Upper lobe of left lung (tissue), 6 donors: ENCODE measurements at places on chromosomes 4 and X. TPM values are rescaled to one million over a fixed set of nuclear protein-coding genes. Genes with fewer than 3 reads are reported as not detected.
A peak's percentile ranks its signal among the peaks of the same experiment; 100 is the strongest.

- no peak for DNase-seq
Observed at GRCh38 chr4:142660728-142661127, 185.4 kb downstream of the INPP4B start.

The SYTL4 gene
- 7.4 TPM for total RNA-seq

- no peak for DNase-seq
Observed at GRCh38 chr4:13483768-13484121, 395 bp downstream of the RAB28 start.

The NAP1L3 gene
- total RNA-seq = 0.67 TPM

GRCh38 chr4:13918110-13918509, 290.6 kb upstream of the BOD1L1 start:
- no peak for DNase-seq

DNA sequence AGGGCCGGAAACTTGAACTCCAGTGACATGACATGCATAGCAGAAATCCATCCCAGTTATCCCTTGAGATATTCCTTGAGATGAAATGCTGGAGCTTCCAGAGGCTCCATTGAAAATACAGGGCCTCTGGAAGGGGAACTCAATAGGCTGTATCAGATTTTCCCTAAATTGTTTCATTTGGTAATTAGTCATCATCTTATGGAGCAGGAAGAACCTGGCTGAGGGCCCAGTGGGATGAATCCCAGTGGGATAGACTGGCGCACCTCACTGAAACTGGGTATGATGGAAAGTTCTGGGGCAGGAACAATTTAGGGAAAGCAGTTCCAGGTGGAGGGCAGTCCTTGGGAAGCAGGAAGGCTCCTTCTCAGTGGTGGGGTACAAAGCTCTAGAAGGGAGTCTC, 307.8 kb upstream of the DIPK2B start:
- DNase-seq = no peak

DNA sequence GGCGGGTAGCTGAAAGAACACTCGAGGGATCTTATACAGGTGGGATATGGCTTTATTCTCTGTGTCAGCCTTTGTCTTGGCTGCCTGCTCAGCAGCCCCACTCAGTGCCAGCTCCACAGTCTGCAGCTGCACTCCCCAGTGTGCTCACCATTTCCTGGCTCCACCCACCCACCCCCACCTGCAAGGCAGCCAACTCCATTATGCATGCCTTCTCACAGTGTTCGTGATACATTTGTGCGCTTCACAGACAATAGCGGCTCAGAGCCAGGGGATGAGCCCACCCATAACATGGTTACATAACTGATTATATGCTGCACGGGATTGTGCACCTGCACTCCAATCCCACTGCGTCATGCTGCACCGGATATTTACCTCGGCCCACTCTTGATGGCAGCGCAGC, 8.8 kb upstream of the TMEM128 start:
- no peak for DNase-seq

DNA sequence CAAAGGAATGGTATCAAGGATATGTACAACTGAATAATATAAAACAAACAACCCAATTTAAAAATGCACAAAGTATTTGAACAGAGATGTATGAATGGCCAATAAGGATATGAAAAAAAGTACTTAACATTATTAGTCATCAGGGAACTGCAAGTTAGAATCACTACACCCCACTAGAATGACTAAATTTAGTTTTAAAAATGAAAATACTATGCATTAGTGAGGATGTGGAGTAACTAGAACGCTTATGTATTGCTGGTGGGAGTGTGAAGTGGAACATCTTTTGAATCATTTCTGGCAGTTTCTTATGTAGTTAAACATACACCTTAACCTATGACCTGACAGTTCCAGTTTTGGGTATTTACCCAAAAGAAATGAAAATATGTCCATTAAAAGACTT, 13.0 kb upstream of the SLC16A2 start:
- DNase-seq = no peak

GRCh38 chrX:3006495-3006894, at the start of gene ARSH:
Gene ARSH (plus strand): TSS chrX:3006546. CDS start chrX:3006613, 67 bp downstream.
- DNase-seq = no peak

- DNase-seq = no peak
Observed at GRCh38 chr4:139007640-139008039, 7.9 kb upstream of the NOCT start.

DNA sequence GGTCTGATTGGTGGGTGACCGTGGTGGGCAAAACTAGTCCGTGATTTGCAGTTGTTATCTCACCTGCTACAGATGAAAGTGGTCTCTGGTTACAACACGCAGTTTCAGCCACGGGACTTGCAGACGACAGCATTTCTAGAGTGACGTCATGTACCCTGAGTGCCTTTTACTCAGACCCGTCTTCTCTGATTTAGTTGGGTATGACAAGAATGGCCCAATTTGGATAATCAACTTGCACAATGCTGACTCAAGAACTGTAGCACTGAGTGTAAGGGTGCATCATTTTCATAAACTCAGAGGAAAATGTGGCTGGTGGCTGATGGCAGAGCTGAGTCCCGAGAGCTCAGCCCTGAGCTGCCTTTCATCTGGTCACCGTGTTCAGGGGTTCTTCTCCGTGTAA, 281.4 kb upstream of the FRG1 start:
- DNase-seq = peak; percentile 40

DNA sequence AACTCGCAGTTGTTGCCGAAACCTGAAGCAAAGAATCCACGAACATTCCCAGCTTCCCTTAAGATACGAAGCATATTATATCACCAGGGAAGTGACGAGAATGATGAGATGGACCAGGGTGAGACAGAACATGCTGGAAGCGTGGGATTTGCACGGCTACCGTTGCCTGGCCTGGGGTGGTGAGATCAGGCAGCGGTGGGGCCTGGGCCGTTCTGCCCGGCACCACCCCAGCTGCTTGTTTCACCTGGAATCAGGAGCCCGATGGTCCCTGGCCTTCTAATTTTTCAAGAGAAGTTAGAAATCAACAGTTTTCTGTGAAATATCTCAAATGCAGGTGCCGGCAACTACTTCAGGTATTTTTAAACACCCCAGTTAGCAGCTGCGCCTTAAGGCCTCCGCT, 5.7 kb downstream of the CLDN22 start:
- no peak for DNase-seq

The DCLK2 gene
- total RNA-seq = 3.0 TPM

- DNase-seq = no peak
Observed at GRCh38 chr4:187286525-187286924, 562.9 kb upstream of the FAT1 start.

DNA sequence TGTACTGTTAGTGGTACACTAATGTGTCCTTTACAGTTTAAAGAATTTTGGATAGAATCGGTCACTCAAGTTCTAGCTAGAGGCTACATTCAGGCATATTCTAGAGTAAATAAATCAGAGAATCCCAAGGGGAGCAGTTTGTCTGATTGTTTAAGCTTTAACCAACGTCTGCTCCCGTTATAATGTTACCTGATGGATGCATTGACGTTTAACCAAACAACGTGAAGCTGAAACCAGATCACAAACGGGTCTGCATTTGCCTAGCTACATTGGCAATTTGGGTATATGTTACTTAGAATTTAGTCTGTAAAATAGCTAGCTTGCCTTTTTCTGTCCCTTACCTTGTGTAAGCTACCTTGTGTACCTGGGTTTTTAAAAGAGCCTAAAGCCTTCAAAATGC, 1.6 kb downstream of the PI4K2B start:
- no peak for DNase-seq

The GUCY1B1 gene
- total RNA-seq = 24.1 TPM
